HepG2 (cell line): ENCODE measurements at places on chromosomes 2 and 18. TPM values are rescaled to one million over a fixed set of nuclear protein-coding genes. Genes with fewer than 3 reads are reported as not detected.

Gene GRP
- not detected in 2 replicates for polyA plus RNA-seq

DNA sequence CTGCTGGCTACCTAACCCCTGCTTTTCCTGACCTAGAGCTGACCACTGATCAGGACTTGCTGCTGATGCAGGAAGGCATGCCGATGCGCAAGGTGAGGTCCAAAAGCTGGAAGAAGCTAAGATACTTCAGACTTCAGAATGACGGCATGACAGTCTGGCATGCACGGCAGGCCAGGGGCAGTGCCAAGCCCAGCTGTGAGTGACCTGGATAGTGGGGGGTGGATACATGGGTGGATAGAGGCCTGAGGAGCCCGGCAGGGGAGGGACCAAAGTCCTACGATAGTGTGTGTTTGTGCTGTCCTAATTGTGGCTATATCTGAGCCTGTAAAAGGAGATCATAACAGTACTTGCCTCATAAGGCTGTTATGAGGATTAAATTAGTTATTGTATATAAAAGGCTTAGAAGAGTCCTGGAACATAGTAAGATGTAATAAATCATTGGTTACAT lies 8.2 kb downstream of the PLCD4 start:
- DNase-seq, result peak; percentile 56

- no peak for DNase-seq
Observed at GRCh38 chr18:10059610-10060468, 146.0 kb downstream of the VAPA start.

Gene MATN3
- polyA plus RNA-seq, result 191 and 208 TPM in 2 replicates

- no peak for DNase-seq
Observed at GRCh38 chr2:67015681-67016080, 381.5 kb upstream of the ETAA1 start.

Gene DNAJC5G
- 0.05 and 0.07 TPM in 2 replicates for polyA plus RNA-seq

Gene LAMA1
- 0.05 TPM in 2 replicates for polyA plus RNA-seq

DNA sequence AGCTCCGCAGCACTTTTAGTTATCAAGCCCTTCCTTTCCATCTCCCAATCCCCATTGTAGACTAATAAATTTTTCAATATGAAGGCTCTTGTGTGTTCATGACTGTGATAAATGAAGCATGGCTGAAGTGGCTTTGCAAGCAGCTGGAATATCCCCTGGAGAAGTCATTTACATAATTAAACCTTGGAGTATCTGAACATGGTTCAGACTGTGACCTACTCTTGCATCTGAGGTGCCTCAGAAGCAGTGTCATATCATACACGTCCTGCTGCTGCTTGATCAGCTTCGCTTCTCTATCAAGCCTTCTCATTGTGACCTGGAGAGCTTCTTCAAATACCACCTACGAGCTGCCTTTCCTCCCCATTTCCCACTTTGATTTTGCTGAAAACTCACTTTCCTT lies 48.4 kb upstream of the ZNF397 start:
- DNase-seq, result no peak

DNA sequence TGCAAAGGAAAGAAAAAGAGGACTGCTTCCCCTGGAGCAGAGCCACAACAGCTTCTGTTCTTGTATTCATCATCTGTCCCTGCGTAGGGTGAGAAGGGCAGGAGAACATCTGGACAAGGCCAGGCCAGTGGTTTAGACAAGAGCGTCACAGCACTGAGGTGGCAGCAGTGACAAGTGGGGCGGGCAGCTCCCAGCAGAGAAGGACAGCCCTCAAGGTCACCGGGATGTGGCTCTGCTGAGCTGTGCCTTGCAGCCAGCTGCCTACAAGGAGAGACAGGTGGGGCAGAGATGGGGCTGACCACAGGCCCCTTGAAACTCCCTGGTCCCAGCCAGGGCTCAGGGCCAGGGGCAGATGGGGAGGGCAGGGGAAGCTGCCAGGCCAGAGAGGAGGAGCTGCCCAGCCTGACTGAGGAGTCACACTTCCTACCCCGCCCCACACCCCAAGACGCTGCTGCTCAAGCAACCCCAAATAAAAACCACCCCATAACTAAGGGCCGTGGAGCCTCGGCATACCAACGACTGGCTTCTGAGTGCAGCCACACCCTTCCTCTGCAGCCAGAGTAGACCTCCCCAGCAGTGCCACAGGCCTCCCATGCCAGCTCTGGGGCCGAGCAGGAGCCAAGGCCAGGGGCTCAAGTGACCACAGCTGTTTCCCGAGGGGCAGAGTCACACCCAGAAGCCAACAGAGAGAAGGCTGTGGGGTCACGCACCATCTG lies 5.4 kb downstream of the RAB11FIP5 start:
- DNase-seq, result no peak

Gene COL4A3
- polyA plus RNA-seq, result not detected in 2 replicates

Gene TRAK2
- 7.7 and 8.9 TPM in 2 replicates for polyA plus RNA-seq

Gene TIGD1
- 3.5 and 4.1 TPM in 2 replicates for polyA plus RNA-seq

- DNase-seq, result no peak
Observed at GRCh38 chr2:13413989-13414388, 697.3 kb downstream of the TRIB2 start.

- DNase-seq, result no peak
Observed at GRCh38 chr2:17878281-17879136, at the start of gene KCNS3. TSS of gene KCNS3 (plus strand) at chr2:17878667. CDS start at chr2:17931009, 52,342 bp downstream.

- DNase-seq, result no peak
Observed at GRCh38 chr2:5691221-5691984, 781 bp upstream of the SOX11 start.

Gene ACADL
- polyA plus RNA-seq, result not detected in 2 replicates

DNA sequence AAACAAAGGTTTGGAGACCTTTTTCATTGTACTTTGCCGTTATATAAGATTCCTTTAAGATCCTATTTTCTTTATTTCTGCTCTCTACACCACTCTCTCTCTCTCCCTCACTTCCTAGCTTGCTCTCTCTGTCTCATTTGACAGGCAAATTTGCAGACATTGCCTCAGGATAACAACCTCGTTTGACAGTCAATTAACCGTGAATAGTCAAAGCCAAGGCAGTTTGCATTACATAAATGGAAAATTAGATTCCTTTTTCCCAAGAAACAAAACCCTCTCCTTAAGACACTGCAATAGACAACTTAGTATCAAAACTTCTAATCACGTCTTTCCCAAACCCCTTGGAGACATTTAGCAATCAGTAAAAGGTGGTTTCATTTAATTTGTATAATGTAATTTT lies 7.4 kb downstream of the SKOR2 start:
- DNase-seq, result no peak

- DNase-seq, result no peak
Observed at GRCh38 chr18:23484561-23485182, 18.6 kb upstream of the RMC1 start.

Gene ACVR1
- 5.4 and 6.9 TPM in 2 replicates for polyA plus RNA-seq

DNA sequence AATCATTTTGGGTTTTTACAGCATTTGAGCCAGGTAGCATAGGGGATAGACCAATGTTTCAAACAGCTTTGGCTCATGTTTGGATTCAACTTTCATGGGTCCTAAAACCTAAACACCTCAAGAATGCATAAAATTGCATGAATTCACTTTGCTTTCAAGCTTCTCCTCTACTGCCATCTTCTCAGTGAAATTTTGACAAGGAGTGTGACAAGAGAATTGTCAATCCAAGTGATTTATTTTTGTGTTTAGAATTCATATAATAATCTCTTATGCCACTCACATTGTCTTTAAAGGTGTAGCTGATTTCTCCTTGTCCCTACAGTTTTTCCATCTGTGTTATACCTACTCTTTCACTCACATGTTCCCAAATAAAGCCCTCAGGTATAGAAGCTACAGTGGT lies 264.8 kb upstream of the RND3 start:
- no peak for DNase-seq

Gene GPBAR1
- 0.05 and 0.09 TPM in 2 replicates for polyA plus RNA-seq

Gene TMEM185B
- polyA plus RNA-seq, result 5.6 and 5.7 TPM in 2 replicates

Gene AQP12A
- polyA plus RNA-seq, result 0.20 TPM in 1 of 2 replicates, not detected in the other

GRCh38 chr2:64787698-64788097 lies 134.0 kb upstream of the SERTAD2 start:
- no peak for DNase-seq

Gene DPP10
- polyA plus RNA-seq, result 0.37 and 0.95 TPM in 2 replicates

GRCh38 chr2:100767810-100768806 lies 51.8 kb upstream of the NPAS2 start:
- DNase-seq, result peak; percentile 76

DNA sequence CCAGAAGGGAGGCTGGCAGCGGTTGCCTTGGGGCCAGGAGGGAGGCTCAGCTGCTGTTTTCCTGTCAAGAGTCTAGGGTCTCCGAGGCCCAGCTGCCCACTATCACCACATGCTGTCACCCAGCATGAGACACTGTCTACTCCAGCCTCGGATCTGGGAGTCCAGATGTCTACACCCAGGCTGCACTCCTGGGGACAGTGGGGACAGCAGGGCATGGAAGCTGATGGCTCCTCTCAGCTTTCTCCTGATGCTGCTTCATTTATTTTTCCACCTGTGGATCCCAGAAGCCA lies 134.0 kb downstream of the PTGR3 start:
- DNase-seq, result no peak

Gene GTF2A1L
- not detected in 2 replicates for polyA plus RNA-seq

Gene ZBTB7C
- 0.01 TPM in 1 of 2 replicates, not detected in the other for polyA plus RNA-seq

- peak; percentile 67 for DNase-seq
Observed at GRCh38 chr2:216071111-216071851, 10.3 kb downstream of the PECR start.

GRCh38 chr2:171150694-171151285 lies 9.9 kb downstream of the TLK1 start:
- DNase-seq, result peak; percentile 56

GRCh38 chr2:111908578-111908977 lies 10.2 kb downstream of the MERTK start:
- DNase-seq, result no peak

DNA sequence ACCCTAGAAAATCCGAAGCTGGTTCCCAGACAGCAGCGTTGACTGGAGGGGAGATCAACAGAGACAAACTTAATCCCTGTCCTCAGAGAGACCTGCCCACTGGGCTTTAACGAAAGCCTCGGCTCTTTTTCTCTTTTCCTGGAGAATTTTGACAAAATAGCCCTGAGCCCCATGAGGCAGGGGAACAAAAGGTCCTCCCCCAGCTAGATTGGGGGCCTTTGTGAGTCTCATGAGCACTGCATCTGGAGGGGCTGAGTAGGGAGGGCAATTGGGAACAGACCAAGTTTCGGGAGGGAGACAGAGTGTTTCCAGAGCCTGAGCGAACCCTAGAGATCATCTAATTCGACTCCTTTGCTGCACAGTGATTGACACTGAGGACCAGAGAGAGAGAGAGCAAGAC lies 123.9 kb upstream of the HAAO start:
- DNase-seq, result no peak

- DNase-seq, result no peak
Observed at GRCh38 chr2:15159206-15159605, 401.9 kb downstream of the NBAS start.

- DNase-seq, result no peak
Observed at GRCh38 chr2:85853499-85854165, 35.2 kb downstream of the ST3GAL5 start.

GRCh38 chr2:13050764-13051163 lies 334.0 kb downstream of the TRIB2 start:
- DNase-seq, result no peak

DNA sequence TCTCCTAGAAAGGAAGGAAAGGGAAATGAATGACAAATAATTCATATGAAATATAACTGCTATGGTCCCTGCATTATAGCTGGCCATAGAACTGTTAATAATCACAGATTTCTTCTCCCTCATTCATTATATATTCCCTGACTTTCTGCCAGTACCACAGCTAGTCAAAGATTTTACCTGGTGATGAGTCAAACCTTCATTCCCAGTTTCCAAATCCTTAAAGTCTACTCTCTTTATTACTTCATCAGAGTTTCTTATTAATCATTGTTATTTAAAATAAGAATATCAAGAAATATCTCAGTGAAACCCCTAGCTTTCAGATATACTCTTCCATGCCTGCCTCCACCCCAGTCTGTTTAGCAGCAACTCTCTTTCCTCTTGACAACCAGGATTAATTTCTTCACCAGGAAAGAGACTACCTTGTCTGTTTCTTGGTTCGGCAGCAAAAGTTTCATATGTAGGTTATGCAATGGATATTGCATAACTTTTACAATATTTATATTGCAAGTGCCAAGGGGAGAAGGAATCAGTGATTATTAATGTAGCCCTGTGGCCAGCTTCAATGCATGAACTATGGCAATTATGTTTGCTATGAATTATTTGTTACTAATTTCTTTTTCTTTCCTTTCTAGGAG lies 533.8 kb downstream of the FBXO15 start:
- no peak for DNase-seq

- no peak for DNase-seq
Observed at GRCh38 chr2:186059096-186059495, 320.5 kb downstream of the FSIP2 start.

DNA sequence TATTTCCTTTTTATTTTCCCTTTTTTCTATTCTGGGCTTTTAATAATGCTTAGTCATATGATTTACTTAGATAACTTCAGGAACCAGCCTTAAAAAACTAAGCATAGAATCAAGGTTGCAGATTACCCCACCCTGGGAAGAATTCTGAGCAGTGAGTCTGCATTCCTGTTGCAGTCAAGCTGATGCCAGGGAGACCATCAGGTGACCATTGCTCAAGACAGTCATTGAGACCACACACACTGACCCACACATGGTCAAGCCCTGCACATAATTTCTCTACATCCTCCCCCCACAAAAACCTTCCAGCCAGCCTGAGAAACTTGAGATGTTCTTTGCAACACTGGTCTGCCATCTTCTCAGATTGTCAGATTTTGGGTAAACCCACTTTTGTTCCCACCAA lies 83.9 kb downstream of the SH3YL1 start:
- DNase-seq, result no peak

Gene EVX2
- polyA plus RNA-seq, result not detected in 2 replicates

DNA sequence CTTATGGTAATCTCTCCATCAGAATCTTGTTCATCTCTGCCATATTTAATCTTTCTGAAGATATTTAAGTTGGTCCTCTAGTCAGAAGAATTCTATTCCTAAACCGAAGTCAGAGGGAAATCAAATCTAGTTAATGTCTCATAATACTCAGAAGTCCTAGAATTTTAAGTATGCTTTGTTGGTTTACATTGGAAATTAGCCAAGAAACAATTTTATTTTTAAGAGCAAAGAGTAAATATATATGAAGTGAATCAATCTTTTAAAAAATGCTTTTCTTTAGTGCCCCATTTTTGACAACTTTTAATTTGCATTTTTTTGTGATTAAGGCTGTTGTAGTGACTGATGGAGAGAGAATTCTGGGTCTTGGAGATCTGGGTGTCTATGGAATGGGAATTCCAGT lies 38.1 kb downstream of the ME2 start:
- no peak for DNase-seq

- no peak for DNase-seq
Observed at GRCh38 chr18:48835119-48835518, 115.6 kb downstream of the SMAD7 start.

DNA sequence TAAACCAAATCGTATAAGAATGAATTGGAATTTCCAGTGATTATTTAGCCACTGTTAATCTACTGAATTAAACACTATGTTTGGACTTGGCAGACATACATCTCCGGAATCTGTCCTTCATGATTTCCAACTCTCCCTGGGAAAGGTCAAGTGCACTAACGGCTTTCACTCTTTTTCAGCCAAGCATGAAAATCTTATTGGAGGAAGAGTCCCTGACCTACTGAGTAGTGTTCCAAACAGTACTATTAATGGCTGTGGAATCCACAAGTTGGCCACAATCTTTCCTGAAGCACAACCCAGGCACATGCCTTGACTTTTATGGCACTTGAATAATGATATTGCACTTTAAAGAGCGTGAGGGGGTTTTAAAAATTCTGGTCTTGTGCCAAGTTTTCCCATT lies 318.9 kb upstream of the RND3 start:
- no peak for DNase-seq

GRCh38 chr2:24024996-24025663 lies 15.2 kb downstream of the MFSD2B start:
- DNase-seq, result no peak

GRCh38 chr2:204972606-204973336 lies 427.5 kb downstream of the PARD3B start:
- no peak for DNase-seq

Gene CLEC4F
- 0.12 and 0.14 TPM in 2 replicates for polyA plus RNA-seq

GRCh38 chr2:228543117-228543516 lies 361.6 kb upstream of the SPHKAP start:
- no peak for DNase-seq
